ENCODE measurements at places on chromosomes 4 and X.
A peak's percentile ranks its signal among the peaks of the same experiment; 100 is the strongest.

DNA sequence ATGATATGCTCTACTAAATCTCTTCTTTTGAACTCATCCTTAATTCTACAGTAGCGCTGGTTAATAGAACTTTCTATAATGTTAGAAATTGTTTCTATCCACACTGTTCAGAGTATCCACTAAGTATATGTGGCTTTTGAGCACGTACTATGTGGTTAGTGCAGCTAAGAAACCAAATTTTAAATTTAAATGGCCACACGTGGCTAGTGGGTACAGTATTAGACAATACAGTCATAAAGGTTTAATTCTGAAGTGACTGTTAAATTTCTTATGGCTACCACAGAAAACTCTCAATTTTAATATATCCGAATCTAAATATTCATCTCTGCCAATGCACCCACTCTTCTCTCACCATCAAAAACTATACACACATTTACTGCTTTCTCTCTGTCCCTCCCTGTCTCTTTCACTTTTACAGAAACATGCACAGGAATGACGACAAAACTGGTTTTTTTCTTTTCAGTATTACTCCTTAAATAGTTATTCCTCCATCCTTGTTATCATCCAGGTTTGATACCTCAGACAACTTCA lies 583.9 kb downstream of the KCTD8 start:
- DNase-seq, result no peak

- no peak for DNase-seq
Observed at GRCh38 chr4:135120195-135120594, 918.6 kb upstream of the PABPC4L start.

- DNase-seq, result no peak
Observed at GRCh38 chr4:76550966-76551780, 116.1 kb downstream of the SHROOM3 start.

GRCh38 chr4:118772081-118772766 lies 63.7 kb downstream of the SEC24D start:
- peak; percentile 51 for DNase-seq

Measured in SW480 (cell line).